A549 treated with DMSO at 1 μM for 4 hours (cell line): ENCODE measurements at places on chromosomes 11 and 22. TPM values are rescaled to one million over a fixed set of nuclear protein-coding genes. Genes with fewer than 3 reads are reported as not detected.

The SCARF2 gene
- 0.54 to 1.1 TPM (median 0.92 TPM) in 5 replicates for total RNA-seq

The OR8B12 gene
- total RNA-seq = not detected in 5 replicates

The MRGPRX4 gene
- total RNA-seq = not detected in 5 replicates

The OR5P2 gene
- total RNA-seq = not detected in 5 replicates

The SLCO2B1 gene
- 3.2 to 6.3 TPM (median 4.2 TPM) in 5 replicates for total RNA-seq

The OR2AT4 gene
- 0.01 TPM in 2 of 5 replicates, not detected in the others for total RNA-seq

The MOGAT2 gene
- total RNA-seq = 0.05 TPM in 1 of 5 replicates, not detected in the others

The SLC15A3 gene
- not detected in 5 replicates for total RNA-seq

The OSBP2 gene
- 10.6 to 15.3 TPM (median 13.9 TPM) in 5 replicates for total RNA-seq

The TIMM10 gene
- total RNA-seq = 154 to 181 TPM (median 169 TPM) in 5 replicates

The C2CD2L gene
- total RNA-seq = 5.2 to 7.0 TPM (median 6.6 TPM) in 5 replicates

The IL10RA gene
- 0.07 to 0.34 TPM (median 0.18 TPM) in 4 of 5 replicates, not detected in the other for total RNA-seq

The TMEM80 gene
- total RNA-seq = 8.4 to 10.9 TPM (median 9.5 TPM) in 5 replicates

The RFPL2 gene
- total RNA-seq = 0.10 to 0.20 TPM (median 0.19 TPM) in 4 of 5 replicates, not detected in the other

The TNNT3 gene
- total RNA-seq = 0.11 to 0.17 TPM in 2 of 5 replicates, not detected in the others

The SAA2 gene
- not detected in 5 replicates for total RNA-seq

The TTLL1 gene
- total RNA-seq = 1.7 to 2.2 TPM (median 1.9 TPM) in 5 replicates

The DENND5A gene
- total RNA-seq = 40.9 to 66.4 TPM (median 49.3 TPM) in 5 replicates

The SEC14L6 gene
- not detected in 5 replicates for total RNA-seq

The MGAT3 gene
- 0.15 to 0.64 TPM (median 0.45 TPM) in 5 replicates for total RNA-seq

The ROM1 gene
- total RNA-seq = 4.0 to 5.3 TPM (median 4.4 TPM) in 5 replicates

The CARD18 gene
- total RNA-seq = not detected in 5 replicates

The DEUP1 gene
- total RNA-seq = not detected in 5 replicates

The IGSF9B gene
- total RNA-seq = 0.54 to 1.9 TPM (median 1.3 TPM) in 5 replicates

The CSNK2A3 gene
- 1.6 to 2.5 TPM (median 1.9 TPM) in 5 replicates for total RNA-seq

The OR4P4 gene
- total RNA-seq = not detected in 5 replicates

The LIF gene
- total RNA-seq = 31.4 to 46.6 TPM (median 42.4 TPM) in 5 replicates

The MSANTD4 gene
- total RNA-seq = 9.6 to 11.3 TPM (median 9.8 TPM) in 5 replicates

The CTSF gene
- total RNA-seq = 32.4 to 36.0 TPM (median 34.3 TPM) in 5 replicates

The MS4A6A gene
- total RNA-seq = not detected in 5 replicates

The SLC7A4 gene
- total RNA-seq = not detected in 5 replicates

The CCDC116 gene
- 0.05 to 0.06 TPM (median 0.05 TPM) in 3 of 5 replicates, not detected in the others for total RNA-seq

The GAL gene
- total RNA-seq = 11.1 to 22.8 TPM (median 17.5 TPM) in 5 replicates

The UPK3A gene
- total RNA-seq = not detected in 5 replicates

The ATF4 gene
- total RNA-seq = 339 to 379 TPM (median 375 TPM) in 5 replicates

The CHKA gene
- total RNA-seq = 25.6 to 29.4 TPM (median 26.3 TPM) in 5 replicates

The SCN2B gene
- total RNA-seq = not detected in 5 replicates

The OR8A1 gene
- not detected in 5 replicates for total RNA-seq

The CNGA4 gene
- total RNA-seq = 0.07 to 0.10 TPM (median 0.08 TPM) in 3 of 5 replicates, not detected in the others

The ANO5 gene
- 1.5 to 2.5 TPM (median 2.0 TPM) in 5 replicates for total RNA-seq

The JRKL gene
- 4.3 to 7.1 TPM (median 5.7 TPM) in 5 replicates for total RNA-seq

The SPECC1L gene
- 13.4 to 16.6 TPM (median 15.1 TPM) in 5 replicates for total RNA-seq

The VPREB1 gene
- not detected in 5 replicates for total RNA-seq

The RCE1 gene
- 31.9 to 50.1 TPM (median 41.4 TPM) in 5 replicates for total RNA-seq

The GAS2 gene
- 0.56 to 1.3 TPM (median 1.0 TPM) in 5 replicates for total RNA-seq

The USP2 gene
- total RNA-seq = 0.32 to 0.58 TPM (median 0.38 TPM) in 5 replicates

The KRTAP5-8 gene
- total RNA-seq = not detected in 5 replicates

The MAP6 gene
- total RNA-seq = 1.4 to 1.9 TPM (median 1.6 TPM) in 5 replicates
